ELF-1 (cell line): ENCODE measurements at places on chromosomes 2 and 18.

GRCh38 chr2:15948704-15948957, 8.3 kb downstream of the MYCN start:
- DNase-seq = no peak

DNA sequence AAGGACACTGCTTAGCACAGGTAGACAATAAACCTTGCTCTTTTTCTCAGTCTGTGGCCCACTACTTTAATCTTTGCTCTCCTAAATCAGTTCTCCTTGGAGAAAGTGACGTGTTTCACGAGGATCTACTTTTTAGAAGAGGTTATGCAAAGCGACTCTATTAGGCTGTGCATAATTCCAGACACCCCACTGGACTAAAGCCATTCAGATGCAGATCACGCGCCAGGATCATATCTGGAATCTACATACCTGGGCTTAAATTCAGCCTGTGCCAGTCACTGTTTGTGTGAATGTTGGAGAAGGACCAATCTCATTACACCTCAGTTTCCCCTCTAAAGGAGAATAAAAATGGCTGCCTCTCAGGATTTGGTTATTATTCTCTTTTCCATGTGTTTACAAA, 413.0 kb upstream of the MYT1L start:
- DNase-seq = no peak

DNA sequence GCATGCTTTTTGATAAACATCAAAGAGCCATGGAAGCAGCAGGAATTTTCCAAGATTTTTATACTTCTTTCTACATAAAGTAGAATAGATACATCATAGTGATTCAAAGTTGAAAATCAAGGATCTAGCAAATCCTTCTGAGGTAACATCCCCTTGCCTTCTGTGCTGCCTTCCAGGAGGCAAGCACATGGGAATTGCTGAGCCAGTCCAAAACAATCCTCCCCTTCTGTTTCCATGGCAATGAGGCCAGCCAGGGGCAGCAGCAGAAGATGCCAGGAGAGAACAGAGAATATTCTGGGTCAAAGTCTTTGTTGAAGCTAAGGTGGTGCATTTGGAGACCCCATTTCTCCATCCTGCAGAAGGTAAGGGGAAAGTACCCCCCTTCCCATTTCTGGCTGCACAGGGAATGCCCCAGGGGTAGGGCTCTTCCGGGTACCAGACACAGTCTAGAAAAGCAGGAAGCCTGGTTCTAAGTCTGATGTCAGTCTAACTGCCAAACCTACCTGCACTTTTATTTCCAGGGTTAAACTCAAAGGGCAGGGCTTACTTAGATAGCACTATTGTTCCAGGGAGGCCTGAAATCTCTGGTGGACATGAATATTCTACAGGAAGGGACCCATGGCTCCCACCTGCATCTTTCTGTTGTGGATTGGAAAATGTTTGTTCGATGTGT, 22.1 kb downstream of the CENPA start:
- DNase-seq = peak; percentile 22

DNA sequence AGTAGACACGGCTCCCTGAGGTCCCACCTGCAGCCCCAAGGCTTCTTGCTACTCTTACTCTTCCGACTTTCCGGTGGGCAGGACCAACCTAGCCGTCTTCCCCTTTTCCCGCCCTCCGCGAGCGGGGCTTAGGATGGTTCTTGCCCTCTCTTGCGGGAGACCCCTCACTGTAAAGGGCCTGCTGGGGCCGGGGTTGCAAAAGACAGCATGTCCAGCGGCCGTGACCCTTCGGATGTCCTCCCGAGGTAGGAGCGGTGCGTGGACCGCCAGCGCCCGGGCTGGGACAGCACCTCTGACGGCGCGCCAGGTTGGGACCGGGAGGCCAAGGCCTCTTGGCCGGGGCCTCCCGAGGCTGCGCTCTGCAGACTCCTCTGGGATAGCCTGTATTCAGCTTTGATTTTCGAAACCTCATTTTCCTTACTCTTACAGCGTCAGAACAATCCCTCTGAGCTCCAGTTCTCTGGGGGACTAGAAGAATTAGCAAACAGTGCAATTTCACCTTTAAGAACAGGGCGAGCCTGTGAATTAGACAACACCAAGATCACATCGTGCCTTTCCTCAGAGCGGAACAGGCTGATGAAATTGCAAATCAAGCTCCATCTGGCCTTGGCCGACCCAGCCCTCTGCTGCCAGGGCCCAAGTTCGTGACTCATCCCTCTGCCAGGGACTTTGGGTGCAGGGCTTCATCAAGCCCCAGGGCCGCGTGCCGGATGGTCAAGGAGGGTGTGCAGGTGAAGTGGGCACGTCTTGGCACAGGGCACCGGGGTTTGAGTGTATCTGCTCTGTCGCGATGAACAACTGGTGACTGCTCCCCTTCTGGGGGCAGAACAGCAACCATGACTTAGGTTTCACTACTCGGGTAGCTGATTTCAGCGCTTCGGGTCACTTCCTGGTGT, 777 bp downstream of the MOCOS start:
- no peak for DNase-seq

DNA sequence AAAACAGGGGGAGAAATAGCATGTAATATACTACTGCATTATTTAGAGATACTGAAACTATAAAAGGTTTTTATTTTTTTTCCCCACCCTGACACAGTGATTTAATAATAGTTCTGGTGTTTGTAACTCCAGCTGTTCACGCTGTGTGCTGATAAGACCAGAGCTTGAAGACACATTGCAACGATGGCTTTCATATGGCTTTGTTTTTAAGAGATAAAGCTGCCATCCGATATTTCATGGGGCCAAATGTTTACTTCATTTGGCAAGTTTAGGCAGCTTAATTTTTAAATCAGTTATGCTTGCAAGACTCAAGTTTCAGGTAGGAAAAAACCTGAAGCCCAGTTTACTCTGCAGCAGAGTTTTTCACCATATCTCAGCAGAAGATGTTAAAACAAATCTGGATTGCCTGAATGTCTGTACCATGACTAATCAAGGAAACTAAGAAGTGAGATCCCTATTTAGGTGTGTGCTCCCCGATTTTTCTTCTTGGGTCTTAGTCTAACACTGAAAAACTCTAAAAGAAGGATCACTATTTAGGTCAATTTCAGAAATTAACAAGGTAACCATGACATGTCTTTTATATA, 508.6 kb downstream of the PARD3B start:
- DNase-seq = no peak

DNA sequence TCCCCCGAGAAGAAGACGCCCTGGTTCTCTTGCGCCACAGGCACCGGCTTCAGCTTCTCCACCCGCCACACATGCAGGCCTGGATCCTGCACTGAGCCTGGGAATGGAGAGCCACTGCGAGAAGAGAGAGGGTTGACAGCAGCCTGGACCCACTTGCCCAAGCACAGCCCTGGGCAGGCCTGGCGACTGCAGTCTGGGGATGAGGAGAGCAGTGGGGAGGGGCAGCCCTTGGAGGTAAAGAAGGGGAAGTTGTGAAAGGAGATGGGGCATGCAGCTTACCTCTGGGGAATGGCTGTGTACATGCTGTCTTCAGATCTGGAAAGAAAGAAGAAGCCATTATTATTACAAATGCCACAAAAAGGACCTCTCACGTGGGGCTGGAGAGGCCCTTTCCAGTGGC, 8.3 kb downstream of the CAPG start:
- no peak for DNase-seq

DNA sequence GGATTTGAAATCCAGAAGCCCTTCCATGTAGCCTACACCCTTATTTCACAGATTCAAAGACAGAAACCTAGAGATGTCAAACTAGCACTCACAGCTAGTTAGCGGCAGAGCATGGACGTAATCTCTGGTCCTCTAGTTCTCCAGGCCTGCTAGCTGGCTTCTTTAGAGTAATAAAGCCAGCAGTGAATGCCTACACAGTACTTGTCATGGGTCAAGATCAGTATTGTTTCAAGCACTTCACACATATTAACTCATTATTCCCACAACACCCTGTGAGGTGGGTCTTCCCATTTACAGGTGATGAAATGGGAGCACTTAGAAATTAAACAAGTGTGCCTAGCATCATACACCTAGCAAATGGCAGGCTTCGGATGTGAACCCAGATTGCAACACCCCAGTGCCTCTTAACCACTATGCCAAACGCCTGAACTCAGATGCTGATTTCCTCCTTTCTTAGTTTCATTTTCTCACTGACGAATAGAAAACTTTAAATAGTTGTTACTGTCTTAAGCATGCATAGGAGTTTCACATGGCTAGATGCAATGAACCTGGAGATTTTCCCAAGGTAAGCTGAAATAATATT, 14.5 kb upstream of the ZBTB14 start:
- DNase-seq = no peak

GRCh38 chr2:239895669-239896068, 129.5 kb downstream of the NDUFA10 start:
- DNase-seq = no peak

- DNase-seq = no peak
These were observed 4.1 kb upstream of the AQP4 start for GRCh38 chr18:26869640-26870039.

DNA sequence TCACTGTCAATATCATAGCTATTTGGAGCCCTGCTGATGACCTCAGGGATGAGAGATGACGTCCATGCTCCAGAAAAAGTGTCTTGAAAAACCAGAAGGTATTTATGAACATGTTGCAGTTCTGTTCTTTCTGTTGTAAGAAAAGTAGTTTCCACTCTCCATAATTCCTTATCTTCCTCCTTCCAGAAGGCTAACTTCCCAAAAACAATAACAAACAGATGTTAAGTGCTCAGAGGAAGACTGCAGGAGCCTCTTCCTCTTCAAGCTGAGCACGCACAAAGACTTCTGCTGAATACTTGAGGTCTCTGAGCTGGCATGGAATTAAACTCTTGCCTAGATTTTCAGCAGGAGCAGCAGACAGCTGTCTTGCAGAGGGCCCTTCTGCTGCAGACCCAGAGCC, 434.5 kb upstream of the KLHL29 start:
- no peak for DNase-seq

DNA sequence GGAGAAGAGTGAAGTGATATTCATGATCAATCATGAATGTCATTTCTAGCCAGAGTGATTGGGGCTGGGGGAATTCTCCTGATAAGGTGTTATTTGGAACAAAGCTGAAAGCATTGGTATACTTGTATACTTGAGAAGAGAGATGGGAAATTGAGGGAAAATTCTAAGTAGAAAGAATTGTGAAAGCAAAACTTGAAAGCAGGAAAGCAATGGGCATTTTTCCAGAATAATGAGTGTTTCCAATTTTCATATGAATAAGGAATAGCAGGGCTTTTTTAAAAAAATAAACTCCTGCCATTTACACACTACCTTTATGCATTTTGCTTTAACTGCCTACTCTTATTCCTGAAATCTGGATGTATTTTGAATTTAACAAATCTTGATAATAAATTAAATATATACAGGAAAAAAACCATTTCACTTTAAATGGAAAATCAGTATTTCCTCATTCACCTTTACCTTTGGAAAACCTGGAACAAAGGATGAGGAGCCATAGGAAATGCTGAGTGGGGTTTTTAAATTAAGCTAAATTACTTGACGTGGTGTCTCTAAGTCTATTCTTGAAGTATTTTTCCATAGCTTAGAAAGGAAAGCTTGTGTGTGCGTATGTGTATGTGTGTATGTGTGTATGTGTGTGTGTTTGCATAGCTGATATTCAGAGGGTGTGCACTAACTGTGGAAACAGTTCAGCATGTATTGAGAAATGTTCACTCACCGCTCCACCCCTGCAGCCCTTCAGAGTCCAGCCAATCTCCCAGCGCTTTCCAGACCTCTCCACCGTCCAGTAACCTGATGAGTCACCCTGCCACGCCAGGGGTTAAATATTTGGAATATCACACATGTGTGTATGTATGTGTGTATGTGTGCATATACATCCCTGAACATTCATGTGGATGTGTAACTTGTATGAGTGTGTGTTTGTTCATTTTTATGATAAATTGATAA, 427.3 kb downstream of the THSD7B start:
- DNase-seq = no peak

- peak; percentile 22 for DNase-seq
These were observed 1.2 kb downstream of the ST3GAL5 start for GRCh38 chr2:85887566-85888019.

DNA sequence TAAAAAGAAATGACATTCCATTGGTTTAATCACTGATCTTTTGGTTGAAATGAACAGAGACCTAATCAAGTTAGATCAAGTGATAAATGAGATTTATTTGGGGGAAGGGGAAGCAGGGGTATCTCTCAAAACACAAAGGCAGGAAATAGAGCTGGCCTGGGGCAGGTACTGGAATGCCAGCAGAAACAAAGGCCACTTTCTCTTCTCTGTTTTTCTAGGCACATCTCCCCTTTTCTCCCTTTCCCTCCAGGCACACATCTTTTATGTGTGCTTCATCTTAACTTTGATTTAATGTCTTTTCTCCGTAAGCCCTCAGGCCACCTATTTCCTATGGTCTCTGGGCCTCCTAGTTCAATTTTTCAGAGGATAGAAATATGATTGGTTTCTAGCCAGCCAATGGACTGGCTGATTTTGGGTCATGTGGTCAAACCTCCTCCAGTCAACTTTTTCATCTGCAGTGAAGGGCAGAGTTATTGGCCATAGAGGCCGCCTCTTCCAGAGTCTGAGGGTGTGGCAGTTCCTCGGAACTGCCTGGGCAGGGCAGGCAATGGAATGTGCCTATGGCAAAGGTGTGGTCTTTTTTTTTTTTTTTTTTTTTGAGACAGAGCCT, 58.9 kb upstream of the FAM136A start:
- DNase-seq = peak; percentile 31

DNA sequence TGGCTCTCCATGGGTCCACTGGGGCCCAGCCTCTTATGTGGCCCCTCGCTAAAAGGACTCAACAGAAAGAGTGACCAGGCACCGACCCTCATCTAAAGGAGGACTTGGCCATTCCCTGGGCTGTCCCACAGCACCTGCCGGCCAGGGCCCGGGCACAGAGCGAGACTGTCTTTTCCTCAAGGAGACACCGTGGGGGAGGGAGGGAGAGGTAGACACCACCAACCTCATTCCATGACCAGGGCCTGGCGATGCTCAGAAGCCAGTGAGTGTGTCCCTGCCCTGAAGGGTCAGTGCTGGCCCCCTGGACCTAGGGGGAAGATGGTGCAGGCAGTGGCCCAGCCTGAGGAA, 39.8 kb upstream of the ALPP start:
- no peak for DNase-seq

GRCh38 chr2:142502402-142502801, 371.6 kb upstream of the LRP1B start:
- DNase-seq = no peak

- DNase-seq = no peak
These were observed 56.4 kb downstream of the MAP4K4 start for GRCh38 chr2:101753720-101754490.

- no peak for DNase-seq
These were observed 111.5 kb downstream of the CYP26B1 start for GRCh38 chr2:72036173-72036545.

- DNase-seq = no peak
These were observed 848 bp downstream of the FAM124B start for GRCh38 chr2:224400886-224401632.

GRCh38 chr2:105864262-105864661, 119.5 kb downstream of the NCK2 start:
- DNase-seq = no peak

- no peak for DNase-seq
These were observed 25.5 kb upstream of the CEP68 start for GRCh38 chr2:65030476-65031332.

DNA sequence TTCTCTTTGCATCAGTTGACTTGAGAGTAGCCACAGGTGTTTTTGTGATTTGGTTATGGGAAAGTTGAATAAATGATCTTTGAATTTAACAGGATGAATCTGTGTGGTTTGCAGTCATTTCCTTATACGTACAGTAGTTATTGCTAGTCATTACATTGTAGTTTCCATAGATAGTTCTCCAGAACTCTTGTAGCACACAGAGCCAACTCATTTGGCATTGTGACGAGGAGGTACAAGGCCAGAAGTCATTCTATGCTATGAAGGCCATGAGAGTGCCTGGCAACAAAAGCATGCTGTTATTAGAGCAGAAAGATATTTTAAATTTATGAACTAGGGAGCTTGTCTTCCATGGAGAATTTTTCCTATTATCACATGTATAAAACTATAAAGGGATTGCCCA, 973.0 kb upstream of the CHAC2 start:
- no peak for DNase-seq
